ENCODE measurements at places on chromosomes 1 and 21.
A peak's percentile ranks its signal among the peaks of the same experiment; 100 is the strongest.

DNA sequence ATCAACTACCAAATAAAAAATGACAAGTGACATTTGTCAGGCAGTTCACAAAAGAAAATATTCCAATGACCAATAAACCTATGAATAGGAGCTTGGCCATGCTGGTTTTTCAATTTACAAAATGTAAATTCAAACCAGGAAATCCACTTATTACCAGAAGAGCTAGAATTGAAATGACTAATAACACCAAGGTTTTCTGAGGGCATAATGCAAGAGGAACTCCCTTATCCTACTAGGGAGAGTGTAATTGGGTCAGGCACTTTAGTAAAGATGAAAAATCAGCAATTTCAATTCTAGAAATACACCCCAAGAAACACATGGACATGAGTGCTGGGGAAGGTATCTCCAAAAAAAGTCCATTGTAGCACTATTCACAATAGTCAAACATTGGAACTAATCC is 16.7 kb upstream of the TIAM1 start:
- no peak for DNase-seq

GRCh38 chr1:218376722-218377121 is 31.6 kb downstream of the TGFB2 start:
- no peak for DNase-seq

DNA sequence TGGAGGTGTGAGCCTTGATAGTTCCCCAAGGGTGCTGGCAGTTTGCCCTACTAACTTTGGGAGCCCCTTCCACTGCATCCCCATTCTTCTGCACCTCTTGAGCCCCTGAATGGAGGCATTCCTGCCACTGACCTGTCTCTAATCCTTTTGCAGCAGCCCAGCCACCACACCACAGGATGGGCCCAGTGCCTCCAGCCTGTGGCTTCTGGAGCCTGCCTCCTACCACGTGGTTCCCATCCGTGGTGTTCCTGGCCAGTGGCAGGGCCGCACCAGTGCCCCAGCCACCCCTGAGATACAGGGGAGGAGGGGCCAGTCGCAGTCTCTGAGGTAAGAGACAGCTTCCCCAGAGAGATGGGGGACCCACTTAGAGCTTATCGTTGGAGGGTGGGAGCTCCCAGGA is 14.4 kb downstream of the INAVA start:
- DNase-seq: no peak

GRCh38 chr1:91948501-91949355 is 473 bp upstream of the BRDT start:
- no peak for DNase-seq

GRCh38 chr1:57066980-57067610 is 101.3 kb upstream of the C8B start:
- DNase-seq: no peak

- no peak for DNase-seq
These were observed 8.4 kb downstream of the TNFRSF1B start for GRCh38 chr1:12174924-12175810.

DNA sequence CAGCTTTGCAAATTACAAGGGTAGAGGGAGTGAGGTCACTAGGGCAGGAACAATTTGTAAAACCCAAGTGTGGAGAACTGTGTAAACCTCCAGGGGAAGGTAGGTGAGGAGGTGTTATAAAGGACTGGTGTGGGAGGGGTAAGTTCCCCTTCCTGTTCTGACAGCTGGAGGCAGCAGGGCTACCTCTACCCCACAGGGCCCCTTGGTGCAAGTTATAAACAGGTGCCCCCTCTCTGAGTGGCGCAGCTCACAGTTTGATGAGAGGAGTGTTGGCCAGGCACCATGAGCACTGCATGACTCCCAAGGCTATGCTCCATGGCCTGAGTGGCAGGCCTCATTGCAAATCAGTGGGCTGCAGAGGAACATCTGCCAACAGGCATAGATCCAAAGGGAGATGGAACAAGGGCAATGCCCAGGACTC is 41.0 kb downstream of the MFSD2A start:
- no peak for DNase-seq

GRCh38 chr1:37762516-37762915 is 2.4 kb downstream of the EPHA10 start:
- DNase-seq: no peak

DNA sequence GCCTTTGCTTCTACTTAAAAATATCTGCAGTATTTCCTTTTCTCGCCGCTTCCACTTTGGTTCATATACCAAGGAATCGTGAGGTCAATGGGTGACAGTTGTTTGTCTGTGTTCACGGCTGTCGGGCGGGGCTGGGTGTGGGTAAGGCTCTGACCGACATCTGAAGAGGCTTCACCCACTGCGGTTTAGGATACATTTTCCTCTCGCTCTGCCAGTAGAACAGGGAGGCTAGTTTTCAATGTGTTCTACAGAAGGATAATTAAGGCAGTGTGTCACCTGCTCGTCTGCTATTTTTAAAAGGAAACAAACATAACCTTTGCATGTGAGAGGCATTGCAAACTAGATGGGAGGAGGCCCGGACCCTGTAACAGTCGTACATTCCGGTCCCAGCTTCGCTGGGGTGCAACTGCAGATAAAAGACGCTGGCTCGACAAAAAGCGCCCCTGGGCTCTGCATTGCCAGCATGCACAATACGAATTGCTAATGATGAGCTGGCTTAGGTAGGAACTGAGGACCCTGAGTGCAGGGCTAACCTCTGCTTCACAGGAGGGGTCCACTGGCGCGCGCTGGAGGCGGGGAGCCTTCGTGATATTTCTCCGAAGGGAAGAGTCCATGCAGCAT is 8.5 kb upstream of the ERG start:
- DNase-seq: no peak

DNA sequence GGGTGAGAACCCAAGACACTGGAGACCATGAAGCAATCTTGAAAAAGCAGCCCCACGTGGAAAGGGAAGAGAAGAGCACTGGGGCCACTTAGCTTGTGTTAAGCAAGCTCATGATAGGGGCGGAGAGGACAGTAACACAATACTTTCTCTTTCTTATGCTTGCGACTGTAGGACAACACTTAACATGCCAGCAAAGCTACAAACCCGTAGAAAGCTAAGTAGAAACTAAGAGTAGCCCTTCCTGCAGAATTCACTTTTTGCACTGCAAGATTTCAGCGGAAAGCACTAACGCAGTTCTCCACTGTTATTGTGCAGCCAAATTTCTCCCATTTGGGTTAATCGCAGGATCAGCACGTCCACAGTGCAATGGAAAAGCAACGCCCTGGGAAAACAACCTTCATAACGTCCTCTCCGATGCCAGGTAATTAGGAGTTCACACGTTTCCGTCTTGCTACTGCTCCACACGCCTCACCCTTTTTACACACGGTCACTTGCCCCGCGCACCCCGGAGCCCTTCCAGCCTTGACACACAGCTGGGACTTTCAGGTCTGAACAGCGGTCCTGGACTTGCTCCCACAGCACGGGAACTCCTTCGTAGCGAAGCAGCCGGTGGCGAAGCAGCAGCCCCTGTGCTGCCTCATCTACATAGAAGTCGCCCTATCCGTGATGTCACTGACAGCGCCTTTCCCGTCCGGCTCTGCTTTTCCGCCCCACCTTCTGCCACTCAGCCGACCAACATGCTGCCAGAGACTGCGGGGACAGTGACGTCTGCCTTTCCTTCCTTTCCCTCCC is 148.6 kb downstream of the PPIAL4G start:
- DNase-seq: peak; percentile 98

- no peak for DNase-seq
These were observed 15.8 kb upstream of the SDHB start for GRCh38 chr1:17069452-17070162.

- DNase-seq: peak; percentile 15
These were observed 1.4 kb downstream of the LDLRAD1 start for GRCh38 chr1:54016343-54017282.

GRCh38 chr1:33719771-33720670 is 143.9 kb upstream of the HMGB4 start:
- no peak for DNase-seq

DNA sequence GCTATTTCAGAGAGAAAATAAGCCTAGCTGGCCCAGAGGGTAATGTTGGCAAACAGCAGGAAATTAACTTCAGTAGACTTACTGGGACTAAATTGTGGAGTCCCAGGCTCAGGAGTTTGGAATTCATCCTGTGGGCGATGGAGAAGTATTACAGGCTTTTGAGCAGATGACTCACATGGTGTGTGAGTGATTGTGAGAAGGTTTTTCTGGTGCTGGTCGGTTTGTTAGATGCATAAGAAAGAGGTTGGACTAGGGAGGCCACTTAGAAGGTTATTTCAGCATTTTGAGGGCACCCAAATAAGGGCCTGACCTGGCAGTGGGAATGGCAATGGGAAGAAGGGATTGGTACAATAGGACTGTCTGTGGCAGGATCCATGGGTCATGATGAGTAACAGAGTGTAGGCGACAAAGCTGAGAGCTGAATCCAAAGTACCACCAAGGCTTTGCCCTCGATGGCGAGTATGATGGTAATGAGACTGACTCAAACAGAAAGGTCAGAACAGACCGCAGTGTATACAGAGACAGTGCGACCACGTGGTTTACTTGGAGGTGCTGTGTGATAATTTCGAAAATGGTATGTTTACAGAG is 69.2 kb upstream of the KIF26B start:
- no peak for DNase-seq

GRCh38 chr21:35257413-35257812 is 208.3 kb upstream of the RUNX1 start:
- no peak for DNase-seq

GRCh38 chr1:47578721-47579419 is 141.0 kb downstream of the FOXD2 start:
- no peak for DNase-seq

- DNase-seq: no peak
These were observed 73.3 kb downstream of the TNFSF18 start for GRCh38 chr1:172977296-172978017.

DNA sequence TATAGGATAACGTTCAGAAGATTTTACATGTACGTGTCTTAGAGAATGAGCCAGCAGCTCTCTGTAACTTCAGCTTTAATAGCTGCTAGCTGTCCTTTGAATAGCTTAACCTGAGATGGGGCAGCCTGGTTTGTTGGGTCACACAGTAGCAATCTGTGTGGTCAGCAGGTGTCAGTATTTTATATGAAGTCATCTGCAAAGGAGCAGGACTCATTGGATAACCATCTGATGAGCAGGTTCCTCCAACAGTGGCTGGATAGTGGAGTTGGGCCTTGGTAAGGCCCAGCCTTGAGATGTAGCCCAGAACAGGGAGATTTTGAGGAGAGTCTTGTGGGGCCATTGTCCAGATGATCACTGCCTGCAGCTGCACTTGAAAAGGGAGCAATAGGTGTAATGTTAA is 6.4 kb downstream of the GSTM5 start:
- DNase-seq: no peak

DNA sequence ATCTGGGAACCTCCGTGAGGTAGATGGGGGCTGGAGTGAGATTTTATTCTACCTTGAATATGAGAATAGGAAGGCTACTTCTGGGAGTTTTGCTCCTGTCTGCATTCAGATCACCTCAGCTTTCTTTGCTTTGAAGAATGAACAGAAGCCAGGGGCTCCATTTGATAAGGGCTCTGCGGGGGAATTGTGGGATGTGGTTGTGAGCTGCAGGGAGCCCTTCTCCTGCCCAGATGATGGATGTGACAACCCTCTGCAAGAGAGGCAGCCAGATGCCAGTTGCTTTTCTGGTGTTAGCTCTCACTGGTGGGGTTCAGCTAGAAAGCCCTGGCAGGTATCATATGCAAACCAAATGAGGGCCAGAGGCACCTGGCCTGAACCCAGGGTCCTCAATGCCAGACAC is 21.5 kb downstream of the IER5 start:
- no peak for DNase-seq

DNA sequence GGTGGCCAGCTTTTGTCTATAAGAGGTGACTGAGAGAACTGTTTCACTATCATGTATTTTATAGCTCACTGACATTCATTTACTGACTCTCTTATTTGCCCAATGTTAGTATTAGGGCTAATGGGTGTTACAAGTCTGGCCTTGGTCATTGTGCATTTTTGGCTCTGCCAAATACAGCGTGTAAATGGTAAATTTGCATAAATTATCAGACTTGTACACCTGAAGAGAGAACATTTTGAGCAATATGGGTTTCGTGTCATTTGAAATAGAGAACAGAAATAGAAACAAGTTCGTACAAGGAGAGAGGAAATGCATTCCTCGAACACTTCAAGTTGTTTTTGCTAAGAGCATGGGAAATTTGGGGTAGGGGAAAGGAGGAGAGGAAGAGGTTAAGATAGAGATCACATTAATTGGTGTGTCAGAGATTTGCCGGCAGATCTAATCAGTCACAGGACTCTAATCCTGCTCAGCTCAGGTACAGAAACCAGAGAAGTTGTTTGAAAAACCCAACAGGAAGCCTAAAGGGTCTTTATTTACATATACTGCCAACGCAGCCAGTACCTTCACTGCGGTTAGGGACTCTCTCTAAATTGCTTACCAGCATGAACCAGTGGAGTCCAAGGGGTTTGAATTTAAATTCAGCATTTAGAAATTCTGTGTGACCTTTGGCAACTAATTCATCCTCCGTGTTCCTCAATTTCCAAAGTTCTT is 261.5 kb downstream of the GPATCH2 start:
- DNase-seq: no peak

GRCh38 chr1:111980686-111981085 is 8.8 kb downstream of the KCND3 start:
- no peak for DNase-seq

DNA sequence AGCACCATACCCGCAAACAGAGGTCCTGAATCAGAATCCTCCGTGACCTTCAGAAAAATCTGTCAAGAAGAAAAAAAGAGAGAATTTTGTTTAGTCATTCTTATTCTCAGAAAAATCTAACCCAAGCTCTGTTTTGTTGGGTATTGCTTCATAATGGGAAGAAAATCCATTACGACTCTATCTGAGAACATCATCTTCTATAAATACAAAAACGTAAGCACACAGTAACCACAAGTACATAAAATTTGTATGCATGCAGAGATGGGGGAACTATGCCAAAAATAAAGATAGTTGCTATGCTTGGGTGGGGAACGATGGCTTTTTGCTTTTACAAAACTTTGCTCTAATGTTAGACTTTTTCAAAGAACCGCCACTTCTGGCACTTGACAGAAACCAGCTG is 84.2 kb downstream of the ABCA4 start:
- no peak for DNase-seq

GRCh38 chr1:81598623-81599022 is 202.1 kb upstream of the ADGRL2 start:
- no peak for DNase-seq

- no peak for DNase-seq
These were observed 78.9 kb downstream of the MAP3K21 start for GRCh38 chr1:233406339-233406960.

DNA sequence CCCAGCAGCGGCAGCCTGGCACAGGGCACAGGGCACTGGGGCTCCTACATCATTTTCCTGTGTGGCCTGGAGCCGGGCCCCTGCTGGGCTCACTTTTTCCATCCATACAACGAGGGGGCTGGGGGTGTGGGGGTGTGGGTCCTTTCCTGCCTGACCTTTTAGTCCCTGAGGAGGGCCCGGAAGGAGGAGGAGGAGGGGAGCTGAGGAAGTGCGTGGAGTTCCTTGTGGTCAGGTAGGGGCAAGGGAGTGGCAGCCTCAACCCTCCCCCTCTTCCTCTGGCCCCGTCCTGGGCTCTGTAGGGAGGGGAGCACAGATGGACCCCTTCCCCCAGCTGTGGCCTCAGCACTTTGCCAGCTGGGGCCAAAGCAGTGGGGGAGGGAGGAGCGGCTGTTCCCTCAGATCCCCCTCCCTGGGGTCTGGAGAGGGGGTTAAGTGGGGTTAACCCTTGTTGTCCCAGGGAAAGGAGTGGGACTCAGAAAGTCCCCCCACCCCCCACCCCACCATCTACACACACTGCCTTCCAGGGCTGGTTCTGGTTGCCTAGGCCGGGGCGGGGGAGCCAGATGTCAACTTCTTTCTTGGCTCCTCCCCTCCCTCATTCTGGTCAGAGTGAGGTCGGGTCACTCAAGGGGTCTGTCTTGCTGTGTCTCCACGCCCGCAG is 5.7 kb downstream of the NTRK1 start:
- no peak for DNase-seq

- DNase-seq: peak; percentile 22
These were observed 1695.3 kb downstream of the BRINP3 start for GRCh38 chr1:188782220-188782841.

Measured in NCI-H2081 (cell line).